ENCODE measurements at places on chromosomes 6 and 20. TPM values are rescaled to one million over a fixed set of nuclear protein-coding genes. Genes with fewer than 3 reads are reported as not detected.

LSM2 gene
- 25.1 TPM for polyA plus RNA-seq

IP6K3 gene
- polyA plus RNA-seq = 0.19 TPM

LY6G6F gene
- not detected for polyA plus RNA-seq

PKIB gene
- polyA plus RNA-seq = 5.2 TPM

AGER gene
- 20.6 TPM for polyA plus RNA-seq

RGS17 gene
- 3.5 TPM for polyA plus RNA-seq

FBXL4 gene
- polyA plus RNA-seq = 5.3 TPM

SOBP gene
- 3.5 TPM for polyA plus RNA-seq

FAM209B gene
- 1.7 TPM for polyA plus RNA-seq

CALHM5 gene
- polyA plus RNA-seq = 0.12 TPM

MDFI gene
- polyA plus RNA-seq = 2.0 TPM

ADAM33 gene
- polyA plus RNA-seq = 20.9 TPM

HS3ST5 gene
- polyA plus RNA-seq = 0.26 TPM

MRPS26 gene
- 46.4 TPM for polyA plus RNA-seq

OR2B6 gene
- not detected for polyA plus RNA-seq

CDH26 gene
- 0.89 TPM for polyA plus RNA-seq

GRM1 gene
- 0.05 TPM for polyA plus RNA-seq

PERP gene
- polyA plus RNA-seq = 22.8 TPM

GPR6 gene
- polyA plus RNA-seq = not detected

ZNF391 gene
- polyA plus RNA-seq = 1.4 TPM

All from pancreas (tissue), 10 donors.